ENCODE measurements at places on chromosomes 5 and 9.

DNA sequence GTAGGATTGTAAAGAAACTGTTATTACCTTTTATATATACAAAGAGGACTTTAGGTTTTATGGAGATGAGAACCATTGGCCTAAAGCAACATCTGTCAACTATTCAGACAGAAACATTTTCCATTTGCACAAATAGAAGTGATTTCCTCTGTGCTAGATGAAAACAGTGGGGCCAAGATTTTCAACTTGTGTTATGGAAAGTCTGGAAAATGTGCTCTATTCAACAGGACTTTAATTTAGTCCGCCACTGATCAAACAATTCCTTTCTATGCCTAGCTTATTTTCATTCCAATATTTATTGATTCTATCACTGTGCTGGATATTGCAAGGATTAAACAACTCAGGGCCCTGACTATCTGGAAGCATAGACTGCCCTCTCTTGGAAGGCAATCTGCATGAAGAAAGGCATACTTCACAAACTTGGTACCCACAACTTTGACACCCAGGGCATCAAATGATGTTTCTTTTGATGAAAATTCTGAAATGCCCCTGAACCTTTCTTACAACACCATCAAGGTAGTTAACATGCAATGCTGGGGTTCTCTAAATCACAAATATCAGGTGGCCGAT, 126.6 kb upstream of the HMHB1 start:
- DNase-seq: no peak

DNA sequence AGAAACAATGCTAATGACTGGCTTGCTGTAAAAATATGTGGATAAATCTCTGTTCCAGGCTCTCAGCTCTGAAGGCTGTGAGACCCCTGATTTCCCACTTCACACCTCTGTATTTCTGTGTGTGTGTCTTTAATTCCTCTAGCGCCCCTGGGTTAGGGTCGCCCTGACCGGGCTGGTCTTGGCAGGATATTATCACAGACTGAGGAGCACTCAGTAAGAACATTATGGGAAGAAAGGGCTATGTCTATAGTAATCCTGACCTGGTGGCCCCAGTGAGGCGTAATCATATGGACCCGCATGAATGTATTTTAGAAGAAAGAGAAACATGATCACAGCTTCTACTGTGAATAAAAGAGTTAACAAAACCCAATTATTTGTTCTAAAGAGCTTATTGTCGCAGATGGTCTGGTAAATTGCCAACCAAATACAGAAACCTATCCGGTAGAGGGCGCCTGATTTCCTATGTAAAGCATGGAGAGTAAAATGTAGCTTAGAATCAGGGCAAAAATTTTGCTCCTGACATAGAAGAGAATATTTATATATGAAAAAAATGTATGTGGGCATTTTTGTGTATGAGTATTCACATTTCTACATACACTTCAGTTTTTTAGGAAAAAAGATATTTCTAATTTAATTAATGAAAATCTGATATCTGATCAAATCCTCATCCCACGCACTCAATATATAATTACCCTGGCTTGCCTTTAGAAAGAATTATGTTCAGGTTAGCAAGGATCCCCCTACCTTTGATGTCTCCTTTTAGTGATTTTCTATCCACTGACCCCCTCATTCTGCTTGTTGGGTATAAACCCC, 5.8 kb upstream of the IFNA1 start:
- no peak for DNase-seq

DNA sequence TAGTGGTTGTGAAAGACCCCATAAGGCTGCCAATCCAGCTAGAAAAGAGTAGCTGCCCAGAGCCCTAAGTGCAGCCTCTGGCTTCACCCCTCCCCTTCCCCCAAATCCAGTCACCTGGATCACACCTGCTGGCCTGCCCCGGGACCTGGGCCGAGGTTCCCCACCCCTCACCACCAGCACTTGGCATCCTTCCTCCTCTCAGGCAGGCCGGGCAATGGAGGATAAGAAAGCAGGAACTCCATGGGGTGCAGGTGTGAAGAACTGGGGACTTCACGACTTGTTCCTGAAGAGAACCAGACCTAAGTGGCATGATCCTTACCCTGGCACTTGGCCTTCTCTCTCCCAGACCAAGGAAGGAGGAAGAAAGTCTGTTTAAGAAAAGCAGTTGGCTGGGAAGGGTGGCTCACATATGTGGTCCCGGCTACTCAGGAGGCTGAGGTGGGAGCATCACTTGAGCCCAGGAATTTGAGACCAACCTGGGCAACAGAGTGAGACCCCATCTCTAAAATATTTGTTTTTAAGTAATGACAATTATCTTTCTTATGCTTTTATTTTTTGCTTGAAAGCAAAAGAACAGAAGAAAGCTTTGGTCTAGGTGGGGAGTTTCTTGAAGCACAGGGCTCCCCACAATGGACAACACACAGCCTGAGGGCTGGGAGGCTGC, 131.1 kb downstream of the PAX5 start:
- DNase-seq: no peak

- no peak for DNase-seq
Observed at GRCh38 chr9:133099726-133100505, 21.1 kb downstream of the RALGDS start.

DNA sequence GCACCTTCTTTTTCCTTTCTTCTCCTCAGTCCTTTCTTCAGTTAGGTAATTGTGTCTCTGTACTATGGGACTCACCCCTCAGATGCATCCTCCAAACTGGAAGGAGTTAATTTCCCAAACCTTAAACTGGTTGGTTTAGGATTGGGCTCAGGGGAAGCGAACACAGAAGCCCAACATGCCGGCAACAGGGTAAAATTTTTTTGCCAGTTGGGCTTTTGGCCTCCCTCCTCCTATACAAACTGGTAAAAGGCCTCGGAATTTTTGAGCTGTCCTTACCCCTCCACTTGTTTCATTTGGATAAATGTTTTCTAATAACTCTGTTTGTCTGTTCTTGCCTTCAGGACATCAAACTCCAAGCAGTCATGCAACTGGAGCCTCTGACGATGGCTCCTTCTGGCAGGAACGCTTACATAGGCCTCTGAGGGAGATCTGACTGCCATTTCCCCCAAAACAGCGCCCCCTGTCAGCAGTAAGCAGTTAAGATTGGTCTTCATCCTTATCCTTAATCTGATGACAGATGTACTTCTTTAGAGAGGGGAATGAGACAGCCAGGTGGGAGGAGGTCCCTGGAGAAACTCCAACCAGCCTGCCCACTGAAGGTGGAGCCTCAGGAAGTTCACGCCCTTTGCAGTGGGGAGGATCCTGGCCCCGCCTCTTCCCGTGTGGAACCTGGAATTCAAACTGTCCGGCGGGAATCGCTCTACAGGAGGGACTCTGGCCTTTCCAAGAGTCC, 57.8 kb upstream of the SPINK5 start:
- DNase-seq: no peak

DNA sequence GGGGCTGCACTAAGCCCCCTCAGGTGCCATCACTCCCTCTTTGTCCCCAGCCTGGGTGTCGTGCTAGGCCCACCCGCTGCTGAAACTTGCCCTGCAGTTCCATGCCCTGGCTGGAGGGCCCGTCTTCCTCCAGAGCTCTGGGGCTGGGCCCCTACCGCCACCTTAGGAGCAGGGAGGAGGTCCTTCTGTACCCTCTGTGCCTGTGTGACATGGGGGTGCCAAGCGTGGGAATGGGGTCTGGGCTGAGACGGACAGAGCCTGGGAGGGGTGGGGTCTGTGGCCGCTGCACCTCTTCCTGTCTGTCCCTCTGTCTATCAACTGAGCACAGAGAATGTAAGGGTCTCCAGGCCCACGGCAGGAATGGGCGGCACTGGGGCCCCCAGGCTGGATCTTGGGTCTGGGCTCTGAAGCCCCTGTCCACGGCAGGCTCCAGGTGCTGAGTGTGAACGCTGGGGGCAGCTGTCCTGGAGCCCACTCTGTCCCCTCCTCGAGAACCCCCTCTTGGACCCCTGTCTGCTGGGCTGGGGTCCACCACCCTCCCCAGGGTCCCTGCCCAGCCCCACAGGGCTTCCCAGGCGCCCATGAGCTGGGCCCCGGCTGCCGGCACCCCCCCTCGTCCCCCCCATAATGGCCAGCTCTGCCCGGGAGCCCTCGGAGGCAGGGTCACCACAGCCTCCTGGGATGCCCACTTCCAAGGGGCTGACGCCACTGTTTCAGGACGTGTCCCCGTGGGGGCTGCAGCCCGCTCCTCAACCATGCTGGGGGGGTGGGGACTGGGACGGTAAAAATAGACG, 15.8 kb upstream of the NRARP start:
- DNase-seq: no peak

- no peak for DNase-seq
Observed at GRCh38 chr9:131366761-131367401, 27.0 kb upstream of the PRRC2B start.

DNA sequence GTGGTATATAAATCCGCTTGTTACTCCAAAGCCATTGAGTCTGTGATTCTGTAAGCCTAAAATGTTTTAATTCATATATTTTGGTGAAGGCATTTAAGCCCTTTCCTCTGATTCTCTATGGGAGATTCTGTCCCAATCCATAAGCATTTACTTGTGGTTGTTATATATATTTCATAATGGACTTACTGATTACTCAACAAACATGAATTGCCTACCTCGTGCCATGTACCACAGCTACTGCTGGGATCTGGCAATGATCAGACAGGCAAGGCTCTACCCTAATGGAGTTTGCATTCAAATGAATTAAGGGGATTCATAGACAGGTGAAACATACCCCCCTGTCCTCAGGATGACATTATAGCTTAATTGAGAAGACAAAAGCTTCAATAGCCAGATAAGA, 54.5 kb downstream of the C9orf152 start:
- no peak for DNase-seq

- no peak for DNase-seq
Observed at GRCh38 chr5:137398154-137398553, 101.0 kb downstream of the SPOCK1 start.

DNA sequence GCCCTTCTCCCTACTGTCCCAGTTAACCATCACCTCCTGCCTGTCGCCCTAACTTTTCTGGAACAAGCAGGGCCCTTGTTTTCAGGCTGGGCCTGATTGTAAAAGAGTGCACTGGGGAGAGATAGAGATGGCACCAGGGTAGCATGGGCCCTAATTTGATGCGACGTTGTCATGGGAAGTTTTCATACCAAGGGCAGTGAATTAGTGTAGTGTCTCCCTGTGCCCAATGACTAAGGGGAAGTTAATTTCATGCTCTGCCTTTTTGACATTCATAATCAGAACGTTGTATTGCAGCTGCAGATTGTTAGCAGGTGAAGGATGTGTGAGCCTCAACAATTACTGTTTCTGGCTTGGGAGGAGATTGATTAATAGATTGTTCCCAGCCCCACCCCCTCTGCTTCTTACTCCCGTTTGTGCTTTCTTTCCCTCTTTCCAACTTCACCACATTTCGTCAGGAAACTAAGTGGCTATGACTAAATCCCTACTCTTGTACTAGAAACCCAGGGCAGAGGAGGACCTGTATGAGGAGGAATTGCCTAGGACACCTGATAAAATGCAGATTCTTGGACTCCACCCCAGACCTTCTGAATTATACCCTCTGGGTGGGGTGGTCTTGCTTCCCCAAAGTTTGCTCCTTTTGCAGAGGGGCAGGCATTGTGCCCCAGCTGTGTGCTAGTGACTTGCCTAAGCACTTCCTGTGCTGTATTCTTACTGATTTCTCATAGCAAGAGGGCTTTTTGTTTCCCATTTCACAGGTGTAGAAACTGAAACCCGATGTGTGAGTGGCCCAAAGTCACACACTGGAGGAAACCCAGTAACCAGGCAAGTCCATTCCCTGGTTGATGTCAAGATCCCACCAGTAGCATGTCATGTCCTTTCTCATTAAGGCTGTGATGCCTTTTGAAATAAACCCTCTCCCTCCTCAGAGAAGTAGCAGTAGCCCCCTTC, 56.3 kb downstream of the DAB2IP start:
- no peak for DNase-seq

GRCh38 chr5:56327809-56328208, 94.7 kb upstream of the ANKRD55 start:
- DNase-seq: peak; percentile 17

GRCh38 chr5:65808251-65808741, 86.3 kb downstream of the NLN start:
- DNase-seq: no peak

GRCh38 chr9:81605170-81605670, 84.1 kb downstream of the TLE1 start:
- no peak for DNase-seq

GRCh38 chr5:98031926-98032325, 741.5 kb upstream of the RGMB start:
- DNase-seq: no peak

- DNase-seq: no peak
Observed at GRCh38 chr5:31798168-31798567, 159.2 kb downstream of the PDZD2 start.

GRCh38 chr5:175597718-175598117, 60.2 kb upstream of the HRH2 start:
- no peak for DNase-seq
